HT-29 (cell line): ENCODE measurements at places on chromosomes 4 and X. TPM values are rescaled to one million over a fixed set of nuclear protein-coding genes. Genes with fewer than 3 reads are reported as not detected.

The GAGE12E gene
- not detected in 2 replicates for total RNA-seq

DNA sequence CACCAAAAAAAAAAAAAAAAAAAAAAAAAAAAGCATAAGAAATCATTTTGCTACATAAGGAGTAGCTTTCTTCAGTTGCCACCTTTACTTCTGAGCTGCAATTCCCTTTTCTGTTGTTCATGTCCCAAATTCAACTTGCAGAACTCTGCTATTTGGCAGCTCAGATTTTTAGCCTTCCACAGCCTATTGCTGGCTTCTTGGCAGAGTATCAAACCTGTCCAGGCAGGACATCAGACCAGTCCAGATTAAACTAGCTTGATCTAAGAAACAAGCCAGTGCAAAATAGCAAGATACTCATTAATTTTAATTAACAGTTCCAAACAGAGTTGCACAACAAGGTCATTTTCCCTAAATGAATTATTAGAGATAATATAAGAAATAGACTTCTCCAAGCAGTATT lies 123.6 kb upstream of the NR3C2 start:
- no peak for DNase-seq

The HADH gene
- total RNA-seq = 14.0 and 15.3 TPM in 2 replicates

The CSAG2 gene
- not detected in 2 replicates for total RNA-seq

DNA sequence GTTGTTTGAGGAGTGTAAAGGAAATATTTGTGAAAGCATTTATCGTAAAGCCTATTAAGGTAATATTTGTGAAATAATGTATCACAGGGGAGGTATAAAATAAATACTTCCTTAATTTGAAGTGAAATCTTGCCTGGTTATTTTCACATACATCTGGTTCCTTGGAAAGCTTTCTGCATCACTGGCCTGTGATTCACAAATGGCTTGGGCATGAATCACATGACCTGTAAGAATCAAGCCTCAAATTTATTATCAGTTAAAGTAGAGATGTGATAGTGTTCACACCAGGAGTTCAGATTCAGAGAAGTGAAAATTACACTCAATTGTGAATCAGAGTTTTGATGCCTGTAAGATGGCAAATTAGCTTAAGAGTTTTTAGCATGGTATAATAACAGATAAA lies 1911.4 kb downstream of the STIM2 start:
- no peak for DNase-seq

The NAP1L3 gene
- not detected in 2 replicates for total RNA-seq

The KCTD8 gene
- total RNA-seq = not detected in 2 replicates
